Epithelial cell of prostate (primary cell): ENCODE measurements at places on chromosomes 7 and 10.

DNA sequence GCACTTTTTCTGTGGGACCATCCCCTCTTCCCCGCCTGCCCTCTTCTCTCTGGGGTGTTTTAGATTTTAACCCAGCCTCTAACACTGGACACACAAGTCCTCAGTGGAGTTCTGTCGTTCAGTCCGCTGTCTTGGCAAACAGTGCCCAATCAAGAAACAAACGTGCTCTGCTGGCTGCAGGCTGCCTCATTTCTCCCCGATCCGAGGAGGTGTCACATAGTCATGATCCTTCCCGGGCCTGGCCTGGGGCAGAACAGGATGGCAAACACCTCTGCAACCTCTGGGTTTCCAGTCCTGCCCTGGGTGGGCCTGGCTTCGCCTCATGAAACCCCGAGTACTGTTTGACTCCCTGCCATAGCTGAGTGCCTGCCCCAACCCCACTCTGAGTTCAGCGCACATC is 110.9 kb upstream of the INSYN2A start:
- no peak for DNase-seq

DNA sequence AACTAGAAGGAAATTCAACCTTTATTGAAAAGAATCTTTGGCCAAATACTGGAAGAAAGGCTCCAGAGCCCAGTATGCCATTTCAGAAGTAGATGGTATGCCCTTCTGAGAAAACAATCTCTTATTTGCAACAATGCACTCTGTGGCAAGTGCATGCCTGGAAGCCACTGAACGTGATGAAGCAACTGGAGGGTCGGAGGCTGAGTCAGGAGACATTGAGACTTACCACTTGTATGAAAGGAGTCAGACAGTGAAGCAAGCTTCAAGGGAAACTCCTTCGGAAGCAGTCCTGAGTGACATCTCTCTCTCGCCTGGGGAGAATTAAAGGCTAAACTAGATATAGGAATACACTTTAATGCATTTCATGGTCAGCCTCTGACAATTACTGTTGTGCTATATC is 353.7 kb downstream of the NRG3 start:
- no peak for DNase-seq

GRCh38 chr7:28766359-28766758 is 191.8 kb downstream of the TRIL start:
- no peak for DNase-seq

GRCh38 chr7:116528008-116528789 is 3.4 kb downstream of the CAV1 start:
- DNase-seq, result no peak

GRCh38 chr7:140070546-140070945 is 7.8 kb upstream of the PARP12 start:
- no peak for DNase-seq

DNA sequence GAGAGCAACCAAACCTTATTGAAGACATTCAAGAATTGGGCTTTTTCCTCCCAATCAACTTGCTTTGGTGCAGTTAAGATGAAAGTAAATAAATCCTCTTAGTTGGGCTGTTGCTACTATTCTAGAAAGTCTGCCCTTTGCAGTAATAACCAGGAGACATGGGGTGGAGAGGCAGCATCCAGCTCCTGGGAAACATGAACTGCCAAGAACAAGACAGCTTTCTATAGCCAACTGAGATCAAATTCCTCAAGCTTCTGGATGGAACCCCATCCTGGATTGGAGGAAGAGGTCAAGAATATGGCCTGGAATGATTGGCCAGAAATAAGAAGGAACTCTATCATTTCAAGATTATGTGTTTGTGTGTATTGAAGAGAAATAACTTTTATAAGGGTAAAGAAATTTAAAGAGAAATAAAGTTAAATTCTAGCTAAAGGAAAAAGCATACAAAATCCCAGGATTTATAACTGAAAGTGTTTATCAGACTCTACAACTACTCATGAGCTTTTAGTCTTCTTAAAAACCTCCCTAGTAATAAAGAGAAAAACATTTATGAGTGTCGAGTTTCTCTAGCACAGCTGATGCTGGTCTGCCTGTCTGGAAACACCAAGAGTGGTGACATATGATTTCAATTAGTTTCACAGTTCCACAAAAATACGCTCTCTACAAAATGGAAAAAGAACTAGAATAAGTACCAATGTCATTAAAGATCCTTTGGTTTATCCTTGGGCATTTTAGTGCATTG is 70.1 kb upstream of the COL1A2 start:
- DNase-seq, result no peak

- no peak for DNase-seq
These were observed 437.5 kb upstream of the FOXK1 start for GRCh38 chr7:4244635-4245034.

DNA sequence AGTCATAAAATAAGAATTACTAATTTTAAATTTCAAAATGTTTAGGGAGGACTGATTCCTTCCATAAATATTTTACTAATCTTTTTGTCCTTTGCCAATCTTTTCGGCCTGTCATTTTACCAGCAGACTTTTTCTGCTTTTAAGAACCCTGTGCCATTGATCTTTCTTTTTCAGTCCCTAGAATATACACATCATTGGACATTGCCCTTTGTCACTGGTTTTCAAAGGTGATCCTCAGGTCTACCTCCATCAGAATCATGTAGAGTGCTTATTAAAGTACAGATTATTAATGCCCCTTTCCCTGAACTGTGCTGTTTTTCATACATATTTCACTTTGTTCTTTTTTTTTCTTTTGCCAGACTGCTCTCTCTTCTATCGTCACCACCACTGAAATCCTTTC is 43.8 kb downstream of the SHOC2 start:
- no peak for DNase-seq

- no peak for DNase-seq
These were observed 35.8 kb upstream of the BHLHA15 start for GRCh38 chr7:98175260-98175940.

DNA sequence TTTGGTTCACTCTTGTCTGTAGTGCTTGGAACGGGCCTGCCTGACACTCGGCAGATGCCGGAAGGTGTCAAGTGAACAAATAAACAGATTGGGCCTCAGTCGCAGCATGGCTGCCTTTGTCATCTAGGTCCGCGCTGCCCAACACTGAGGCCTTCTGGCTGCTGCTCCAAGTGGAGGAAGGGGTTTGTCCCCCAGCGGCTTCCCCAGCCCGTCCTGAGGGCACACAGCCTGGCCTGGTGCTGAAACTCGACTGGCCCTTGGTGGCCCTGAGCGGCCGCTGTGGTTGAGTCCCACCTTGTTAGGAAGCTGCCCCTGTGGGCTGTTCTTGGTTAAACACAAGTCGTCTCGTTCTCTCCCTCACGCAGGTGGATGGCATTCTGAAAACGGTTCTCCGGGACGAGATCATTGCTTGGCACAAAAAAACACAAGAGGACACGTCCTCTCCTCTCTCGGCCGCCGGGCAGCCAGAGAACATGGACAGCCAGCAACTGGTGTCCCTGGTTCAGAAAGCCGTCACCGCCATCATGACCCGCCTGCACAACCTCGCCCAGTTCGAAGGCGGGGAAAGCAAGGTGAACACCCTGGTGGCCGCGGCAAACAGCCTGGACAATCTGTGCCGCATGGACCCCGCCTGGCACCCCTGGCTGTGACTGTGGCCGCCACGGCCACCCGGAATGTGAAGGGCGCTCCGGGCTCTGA is 132.1 kb downstream of the SMURF1 start:
- no peak for DNase-seq

DNA sequence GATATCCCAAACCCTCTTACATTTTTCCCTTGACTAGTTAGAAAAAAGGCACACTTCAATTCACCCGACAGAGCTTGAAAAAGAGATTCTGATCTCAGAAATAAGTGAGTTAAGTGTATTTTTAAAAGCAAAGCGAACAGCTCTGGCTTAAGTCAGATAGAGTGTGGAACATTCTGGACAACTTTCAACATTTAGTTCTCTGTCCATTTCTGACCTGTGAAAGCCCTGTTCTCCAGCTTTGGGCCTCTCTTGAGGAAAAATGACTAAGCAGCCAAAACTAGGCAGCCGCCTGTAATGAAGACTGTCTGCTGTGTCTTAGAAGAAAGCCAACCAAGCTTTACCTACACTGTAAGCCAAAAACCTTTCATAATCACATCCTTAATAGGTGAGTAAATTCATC is 50.5 kb downstream of the CDK6 start:
- no peak for DNase-seq

DNA sequence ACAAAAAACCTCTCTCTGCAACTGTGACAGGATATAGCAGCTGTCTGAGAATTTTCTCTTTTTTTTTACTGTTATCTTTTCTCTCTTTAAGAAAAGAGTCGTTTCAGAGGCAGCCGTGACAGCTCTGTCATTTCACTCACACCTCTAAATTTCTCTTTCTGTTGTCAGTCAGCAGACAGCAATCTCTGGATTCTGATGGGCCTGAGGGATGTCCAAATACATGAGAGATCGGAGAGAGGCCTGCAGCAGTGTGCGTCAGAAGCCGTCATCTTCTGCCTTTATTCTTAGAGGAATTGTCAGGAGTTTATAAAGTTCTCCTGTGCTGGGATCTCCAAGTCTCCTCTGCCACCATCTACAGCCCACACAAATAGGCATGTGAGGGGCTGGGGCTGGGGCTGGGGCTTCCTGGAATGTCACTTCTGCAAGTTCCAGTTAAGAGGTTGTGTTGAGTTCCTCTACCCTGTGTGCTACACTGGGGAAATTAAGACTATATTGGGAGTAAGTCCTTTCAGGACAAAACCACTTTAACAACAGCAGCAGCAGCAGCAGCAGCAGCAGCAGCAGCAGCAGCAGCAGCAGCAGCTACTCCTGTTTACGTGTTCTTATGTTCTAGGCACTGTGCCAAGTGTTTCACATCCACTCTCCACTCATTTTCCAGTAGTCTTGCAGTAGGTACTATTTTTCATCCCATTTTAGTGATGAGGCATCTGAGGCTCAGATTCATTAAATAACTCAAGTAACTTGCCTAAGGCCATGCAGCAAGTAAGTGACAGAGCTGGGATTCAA is 541.3 kb downstream of the LRMDA start:
- no peak for DNase-seq
